Naive B cell (primary cell): ENCODE measurements at places on chromosomes 1 and 21.

DNA sequence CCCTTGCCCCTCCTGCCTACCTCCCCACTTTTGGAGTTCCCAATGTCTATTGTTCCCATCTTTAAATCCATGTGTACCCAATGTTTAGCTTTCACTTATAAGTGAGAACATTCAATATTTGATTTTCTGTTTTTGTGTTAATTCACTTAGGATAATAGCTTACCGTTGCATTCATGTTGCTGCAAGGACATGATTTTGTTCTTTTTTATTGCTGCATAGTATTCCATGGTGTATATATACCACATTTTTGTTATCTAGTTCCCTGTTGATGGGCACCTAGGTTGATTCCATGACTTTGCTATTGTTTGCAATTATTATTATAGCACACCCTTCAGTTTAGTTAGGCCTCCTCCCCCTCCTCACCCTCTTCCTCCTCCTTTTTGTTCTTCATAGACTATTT is 33.5 kb upstream of the ADAR start:
- DNase-seq, result no peak

DNA sequence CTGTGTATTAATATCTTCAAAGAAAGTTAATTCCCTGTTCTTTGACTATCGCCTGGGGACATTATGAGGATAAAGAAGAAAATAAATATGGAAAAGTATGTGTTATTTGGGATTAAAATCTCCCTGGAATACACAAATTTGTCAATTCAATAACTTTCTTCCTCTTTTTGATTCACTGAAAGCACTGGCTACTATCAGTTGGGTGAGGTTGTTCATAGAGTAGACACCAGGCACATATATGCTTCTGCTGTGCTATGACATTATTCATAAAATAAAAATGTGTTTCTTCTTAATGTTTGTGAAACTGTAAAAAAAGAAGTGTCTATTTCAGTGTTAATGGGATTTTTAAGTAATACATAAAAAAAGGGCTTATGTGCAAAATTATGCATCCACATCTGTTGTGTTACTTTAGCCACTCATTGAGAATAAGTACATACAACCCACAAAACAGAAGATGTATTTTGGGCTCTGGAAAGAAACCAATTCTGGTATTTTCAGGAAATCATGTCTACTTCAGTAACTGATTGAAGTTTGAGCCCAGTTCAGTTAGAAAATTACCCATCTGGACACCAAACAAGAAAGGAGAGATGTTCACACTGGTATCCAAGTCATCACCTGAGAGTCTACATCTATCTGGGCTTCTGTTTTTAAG is 169.4 kb downstream of the GABPA start:
- DNase-seq, result no peak

- DNase-seq, result no peak
Observed at GRCh38 chr1:90344963-90345730, 350.2 kb downstream of the ZNF326 start.

- DNase-seq, result no peak
Observed at GRCh38 chr1:228891272-228892034, 156.2 kb downstream of the RHOU start.

DNA sequence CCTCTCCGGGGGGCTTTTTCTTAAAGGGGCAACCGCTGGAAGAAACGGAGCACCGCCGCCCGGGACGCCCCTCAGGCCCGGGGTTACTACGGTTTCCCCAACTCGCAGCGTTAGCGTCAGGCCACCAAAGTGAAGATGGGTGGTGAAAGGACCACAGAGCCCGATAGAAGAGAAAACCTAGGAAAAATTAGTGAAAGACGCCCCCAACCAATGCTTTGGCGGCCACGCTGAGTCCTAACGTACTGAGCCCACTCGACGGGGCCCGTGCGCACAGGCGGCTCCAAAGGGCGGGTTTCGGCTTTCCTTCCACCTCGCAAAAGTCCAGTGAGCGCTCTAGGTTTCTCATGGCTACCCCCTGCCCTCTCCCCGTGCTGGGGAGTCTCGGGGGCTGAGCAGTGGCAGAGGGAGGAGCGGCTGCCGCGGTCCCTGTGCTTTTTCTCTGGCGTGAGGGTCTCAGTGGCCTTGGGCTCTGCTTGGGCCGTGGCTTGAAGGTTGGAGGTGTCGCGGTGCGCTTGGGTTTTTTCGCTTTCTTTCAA is 12.2 kb upstream of the SPEN start:
- DNase-seq, result no peak

GRCh38 chr1:230792691-230793462 is 45.7 kb downstream of the CAPN9 start:
- no peak for DNase-seq

DNA sequence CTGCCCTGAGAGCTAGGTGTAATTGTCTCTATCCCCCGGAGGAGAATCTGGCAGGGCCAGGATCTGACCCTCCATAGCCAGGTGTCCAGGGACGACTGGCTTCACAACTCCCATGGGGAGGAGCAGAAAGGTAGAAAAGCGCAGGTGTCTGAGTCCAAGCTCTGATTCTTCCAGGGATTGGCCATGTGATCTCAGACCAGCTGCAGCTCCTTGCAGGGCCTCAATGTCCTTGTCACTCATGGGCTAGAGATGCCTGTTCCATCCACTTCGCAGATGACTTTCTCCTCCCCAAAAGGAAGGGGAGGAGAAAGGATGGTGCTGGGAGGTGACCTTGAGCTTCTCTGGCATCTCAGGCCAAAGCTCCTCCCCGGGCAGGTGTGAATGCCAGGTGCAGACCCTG is 22.7 kb downstream of the HSPG2 start:
- DNase-seq, result no peak

DNA sequence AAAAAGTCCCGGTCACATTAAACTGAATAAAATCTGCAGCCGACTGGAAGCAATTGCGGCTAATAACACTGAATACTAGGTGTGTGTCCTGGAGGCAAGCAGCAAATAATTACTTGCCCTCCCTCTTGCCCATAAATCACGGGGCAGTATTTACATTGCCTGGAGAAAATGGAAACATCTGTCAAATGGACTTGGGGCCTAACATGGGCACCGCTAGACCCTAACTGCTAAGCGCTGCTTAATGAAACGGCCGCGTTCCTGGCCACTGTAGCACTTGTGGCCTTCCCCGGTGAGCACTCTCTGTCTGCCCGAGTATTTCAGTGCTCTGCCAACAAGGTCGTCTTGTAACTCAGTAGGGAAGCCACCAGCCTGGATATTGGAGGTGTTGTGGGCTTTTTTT is 23.9 kb upstream of the KNCN start:
- DNase-seq, result no peak

GRCh38 chr1:51313961-51314777 is 16.2 kb downstream of the TTC39A start:
- no peak for DNase-seq

- no peak for DNase-seq
Observed at GRCh38 chr1:54375712-54376429, 30.3 kb downstream of the SSBP3 start.

DNA sequence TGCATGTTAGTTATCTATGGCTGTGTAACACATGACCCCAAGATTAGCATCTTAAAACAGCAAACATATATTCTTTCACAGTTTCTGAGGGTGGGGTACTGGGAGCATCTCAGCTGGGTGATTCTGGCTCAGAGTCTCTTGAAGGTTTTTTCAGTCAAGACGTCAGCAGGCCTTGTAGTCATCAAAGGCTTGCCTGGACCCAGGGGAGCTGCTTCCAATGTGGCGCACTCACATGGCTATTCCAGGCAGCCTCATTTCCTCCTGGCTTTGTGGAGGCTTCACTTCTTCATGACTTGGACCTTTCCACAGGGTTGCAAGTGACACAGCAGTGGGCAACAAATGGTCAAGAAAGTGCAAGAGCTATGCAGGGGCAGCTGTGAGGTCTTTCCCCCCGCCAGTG is 114.7 kb downstream of the ACTL8 start:
- no peak for DNase-seq

DNA sequence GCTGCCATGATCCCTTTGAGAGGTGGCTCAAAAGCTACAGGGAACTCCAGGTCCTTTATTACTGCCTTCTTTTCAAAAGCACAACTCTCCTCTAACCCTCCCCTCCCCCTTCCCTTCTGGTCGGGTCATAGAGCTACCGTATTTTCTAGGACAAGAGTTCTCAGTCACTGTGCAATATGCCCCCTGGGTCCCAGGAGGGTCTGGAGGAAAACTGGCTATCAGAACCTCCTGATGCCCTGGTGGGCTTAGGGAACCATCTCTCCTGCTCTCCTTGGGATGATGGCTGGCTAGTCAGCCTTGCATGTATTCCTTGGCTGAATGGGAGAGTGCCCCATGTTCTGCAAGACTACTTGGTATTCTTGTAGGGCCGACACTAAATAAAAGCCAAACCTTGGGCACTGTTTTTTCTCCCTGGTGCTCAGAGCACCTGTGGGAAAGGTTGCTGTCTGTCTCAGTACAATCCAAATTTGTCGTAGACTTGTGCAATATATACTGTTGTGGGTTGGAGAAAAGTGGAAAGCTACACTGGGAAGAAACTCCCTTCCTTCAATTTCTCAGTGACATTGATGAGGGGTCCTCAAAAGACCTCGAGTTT is 3.1 kb downstream of the BTG2 start:
- DNase-seq, result no peak

GRCh38 chr1:100213141-100213540 is 35.1 kb upstream of the LRRC39 start:
- DNase-seq, result no peak

GRCh38 chr1:14479865-14480264 is 118.6 kb upstream of the KAZN start:
- DNase-seq, result no peak

DNA sequence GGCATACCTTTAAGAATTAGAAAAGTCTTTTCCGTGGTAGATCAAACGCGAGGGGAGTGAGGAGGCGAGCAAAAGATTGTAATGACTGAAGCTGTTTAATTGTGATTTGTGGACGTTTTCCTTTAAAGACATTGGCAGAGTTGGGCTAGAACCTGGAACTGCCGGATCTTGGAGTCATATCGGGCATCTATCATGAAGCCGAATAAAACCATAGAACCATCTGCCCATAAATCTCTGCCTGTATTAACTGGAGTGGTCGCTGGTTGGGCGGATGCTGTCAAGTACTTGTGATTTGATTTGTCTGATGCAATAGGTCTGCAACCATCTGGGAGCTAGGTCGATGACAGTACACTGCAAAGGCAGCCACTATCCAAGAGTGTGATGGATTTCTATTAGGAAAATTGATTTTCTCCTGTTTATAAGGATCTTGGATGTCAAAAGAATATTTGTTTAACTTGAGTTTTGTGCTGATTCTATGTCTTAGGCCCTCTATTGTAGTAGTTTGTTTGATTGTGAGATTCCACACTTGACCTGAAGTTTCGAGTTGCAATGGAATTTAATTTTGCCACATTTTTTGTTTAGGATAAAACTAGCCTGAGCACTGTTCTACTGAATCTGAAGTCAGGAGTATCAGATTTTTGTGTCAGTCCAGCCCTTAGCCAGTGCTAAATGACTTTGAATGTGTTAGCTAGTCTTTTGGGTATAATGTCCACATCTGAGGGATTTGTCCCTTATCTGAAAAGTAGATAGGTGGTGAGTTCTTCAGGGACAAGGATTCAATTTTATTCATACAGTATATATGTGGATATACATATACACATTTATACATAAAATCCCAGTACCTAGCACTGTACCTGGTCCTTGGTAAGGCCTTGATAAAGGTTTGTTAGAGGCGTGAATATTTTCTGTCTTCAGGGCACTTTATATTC is 1.2 kb downstream of the SARS1 start:
- no peak for DNase-seq

GRCh38 chr1:40848530-40849189 is 13.5 kb downstream of the CITED4 start:
- no peak for DNase-seq

- no peak for DNase-seq
Observed at GRCh38 chr1:206588492-206588891, 23.8 kb downstream of the EIF2D start.

- DNase-seq, result no peak
Observed at GRCh38 chr1:2133879-2134215, 60.7 kb downstream of the FAAP20 start.

GRCh38 chr1:160129046-160129445 is 13.5 kb downstream of the ATP1A2 start:
- no peak for DNase-seq

DNA sequence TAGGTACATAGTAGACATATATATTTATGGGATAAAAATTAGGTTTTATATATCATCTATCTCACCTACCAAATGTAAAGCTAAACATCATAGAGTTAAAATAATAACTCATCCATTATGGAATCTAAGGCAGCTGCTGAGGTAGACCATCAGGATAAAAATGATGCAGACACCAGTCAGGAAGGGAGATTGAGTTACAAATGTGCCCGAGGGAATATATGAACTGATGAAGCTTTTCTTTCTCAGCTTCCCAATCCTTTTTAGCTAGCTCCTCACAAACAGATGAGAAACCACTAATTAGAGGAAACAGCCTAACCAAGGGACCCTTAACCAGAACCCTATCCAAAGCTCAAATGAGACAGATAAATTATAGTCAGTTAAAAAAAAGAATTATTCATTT is 20.9 kb downstream of the TTLL7 start:
- DNase-seq, result no peak

DNA sequence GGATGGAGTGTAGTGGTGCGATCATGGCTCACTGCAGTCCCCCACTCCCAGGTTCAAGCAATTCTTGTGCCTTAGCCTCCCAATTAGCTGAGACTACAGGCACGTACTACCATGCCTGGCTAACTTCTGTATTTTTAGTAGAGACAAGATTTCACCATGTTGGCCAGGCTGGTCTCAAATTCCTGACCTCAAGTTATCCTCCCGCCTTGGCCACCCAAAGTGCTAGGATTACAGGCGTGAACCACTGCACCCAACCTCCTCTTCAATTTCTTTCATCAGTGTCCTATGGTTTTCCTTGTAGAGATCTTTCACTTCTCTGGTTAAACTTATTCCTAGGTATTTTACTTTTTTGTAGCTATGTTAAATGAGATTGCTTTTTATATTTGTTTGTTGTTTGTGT is 10.7 kb upstream of the MAST2 start:
- no peak for DNase-seq

DNA sequence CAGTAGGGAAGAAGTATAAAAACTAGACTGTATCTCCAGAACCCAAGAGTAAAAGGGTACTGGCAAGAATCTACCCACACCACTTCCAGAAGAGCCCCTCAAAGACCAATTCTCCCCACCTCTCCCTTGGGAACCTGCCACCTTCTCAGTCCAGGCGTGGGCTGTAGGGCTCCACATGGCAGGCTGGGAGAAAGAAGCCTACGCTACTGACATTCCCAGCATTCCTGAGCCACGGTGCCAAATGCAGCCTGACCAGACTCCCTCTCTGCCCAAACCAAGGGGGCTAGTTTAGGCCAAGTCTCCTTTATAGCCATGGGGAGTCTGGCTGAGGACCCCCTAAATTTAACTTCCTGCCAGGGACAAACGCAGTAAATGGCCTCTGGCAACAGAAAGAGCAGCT is 2.0 kb downstream of the UBE2Q1 start:
- DNase-seq, result no peak
